Pons (tissue), 1 donor: ENCODE measurements at places on chromosomes 2 and 18.

DNA sequence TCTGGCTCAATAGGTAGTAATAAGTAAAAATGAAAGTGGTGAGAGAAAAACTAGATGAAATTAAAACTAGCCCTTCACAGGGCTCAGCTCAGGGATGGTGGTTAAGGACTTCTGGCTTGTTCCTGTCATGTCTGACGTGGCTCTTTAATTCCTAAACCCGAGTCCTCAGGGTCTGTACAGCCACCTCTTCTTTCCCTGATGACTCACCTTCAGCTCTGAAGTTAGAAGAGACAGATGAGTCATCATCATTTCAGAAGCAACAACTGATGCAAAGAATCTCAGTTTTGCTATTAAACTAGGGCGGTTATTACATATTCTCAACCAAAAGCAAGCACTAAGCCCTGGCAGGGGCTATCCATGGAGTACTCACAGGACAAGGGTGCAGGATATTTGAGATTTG lies 24.0 kb upstream of the ITGB6 start:
- DNase-seq = no peak

DNA sequence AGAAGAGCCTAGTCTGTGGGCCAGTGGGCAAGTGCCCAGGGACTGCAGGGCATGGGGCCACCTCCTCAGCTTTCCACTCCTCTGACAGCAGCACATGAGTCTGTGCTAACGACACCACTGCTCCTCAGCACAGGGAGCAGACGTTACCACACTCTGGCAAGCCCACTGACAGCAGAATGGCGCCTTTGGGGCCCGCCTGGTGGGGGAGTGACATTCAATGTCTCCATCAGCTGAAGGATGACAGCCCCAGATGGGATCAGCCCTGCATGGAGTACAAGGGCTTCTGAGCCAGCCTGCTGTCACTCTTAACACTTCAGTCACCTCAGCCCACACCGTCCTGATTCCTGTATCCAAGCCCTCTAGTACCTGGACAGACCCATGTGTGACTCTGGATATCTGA lies 149.4 kb upstream of the SMAD2 start:
- DNase-seq = no peak

DNA sequence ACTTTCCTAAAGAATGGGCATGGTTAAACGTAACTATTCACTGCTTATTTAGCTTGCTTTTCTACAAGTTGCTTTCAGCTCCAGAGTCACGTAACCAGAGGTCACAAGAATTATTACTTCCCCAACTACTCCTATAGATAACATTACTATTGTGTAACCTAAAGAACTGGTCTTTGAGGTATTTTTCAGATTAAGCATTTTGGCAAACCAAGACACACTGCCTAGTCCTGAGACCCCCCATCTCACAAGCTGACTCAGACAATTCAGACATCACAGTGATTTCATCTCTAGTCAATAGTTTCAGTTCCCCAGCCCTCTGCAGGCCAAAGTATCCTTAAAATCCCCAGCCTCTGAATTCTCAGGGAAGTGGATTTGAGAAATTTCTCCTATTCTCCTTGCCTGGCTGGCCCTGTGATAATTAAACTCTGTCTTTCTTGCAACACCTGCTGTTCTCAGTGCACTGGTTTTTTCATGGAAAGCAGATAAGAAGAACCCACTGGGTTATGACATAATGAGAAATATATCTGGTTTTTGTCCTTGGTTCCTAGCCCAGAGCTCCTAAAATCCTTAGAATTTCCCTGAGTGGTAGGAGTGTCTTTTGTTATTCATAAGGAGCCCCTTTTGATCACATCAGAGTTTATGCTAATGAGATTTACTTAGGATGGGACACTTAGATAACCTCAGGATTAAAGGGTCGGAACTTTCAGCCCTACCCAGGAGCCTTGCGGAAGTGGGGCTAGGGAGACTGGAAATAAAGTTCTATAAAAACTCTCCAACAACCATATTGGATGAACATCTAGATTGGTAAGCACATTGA lies 1310.8 kb upstream of the CHAC2 start:
- DNase-seq = no peak

GRCh38 chr2:36741188-36741837 lies 44.8 kb downstream of the VIT start:
- no peak for DNase-seq

DNA sequence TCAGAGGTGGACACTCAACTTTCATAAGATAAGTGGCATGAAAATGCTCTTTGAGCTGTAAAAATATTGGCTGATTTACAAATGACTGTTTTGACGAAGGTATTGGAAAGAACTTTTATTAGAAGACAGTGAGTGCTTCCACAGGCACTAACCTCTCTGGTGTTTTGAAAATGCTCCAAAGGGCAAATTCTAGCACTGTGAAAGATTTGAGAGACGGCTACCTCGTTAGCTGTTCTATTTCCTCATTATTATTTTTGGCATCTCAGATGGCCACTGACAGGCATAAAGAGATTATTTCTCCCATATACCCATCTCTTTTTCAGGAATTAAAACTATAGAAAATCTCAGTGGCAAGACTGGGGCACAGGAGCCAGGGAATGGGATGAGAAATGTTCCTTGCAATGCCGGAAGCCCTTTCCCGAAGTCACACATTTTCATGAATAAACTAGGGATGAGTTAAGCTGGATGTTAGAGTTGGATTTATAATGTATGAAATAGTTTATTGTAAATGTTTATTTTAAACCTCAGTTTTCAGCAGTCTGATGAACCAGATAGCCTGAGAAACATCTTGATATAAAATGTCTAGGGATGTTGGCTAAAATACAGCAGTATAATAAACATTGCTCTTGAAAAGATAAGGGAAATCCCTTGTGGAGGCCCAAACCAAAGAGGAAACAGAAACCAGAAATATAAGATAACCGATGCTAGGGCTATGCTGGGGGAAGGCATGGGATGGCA lies 175.7 kb downstream of the ASB1 start:
- DNase-seq = no peak

- DNase-seq = no peak
These were observed 2.9 kb downstream of the FBLN7 start for GRCh38 chr2:112140899-112141625.

DNA sequence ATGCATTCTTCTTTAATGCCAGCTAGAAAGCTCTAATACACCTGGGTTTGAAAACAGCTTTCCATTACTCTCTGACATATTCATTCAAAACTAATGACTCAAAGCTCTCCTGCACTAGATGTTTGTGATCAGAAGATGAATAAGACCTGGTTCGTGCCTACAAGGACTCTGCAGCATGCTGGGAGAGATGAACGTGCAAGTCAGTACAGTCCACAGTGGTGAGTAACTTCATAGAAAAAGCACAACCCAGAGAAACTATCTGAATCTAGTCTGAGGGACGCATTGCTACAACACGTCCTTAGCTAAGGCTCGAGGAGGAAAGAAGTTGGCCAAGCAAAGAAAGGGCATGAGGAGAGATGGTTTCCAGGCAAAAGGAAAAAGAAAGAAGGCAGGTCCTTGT lies 234.3 kb downstream of the OSR1 start:
- no peak for DNase-seq

GRCh38 chr2:11157296-11157695 lies 2.0 kb downstream of the SLC66A3 start:
- DNase-seq = no peak

DNA sequence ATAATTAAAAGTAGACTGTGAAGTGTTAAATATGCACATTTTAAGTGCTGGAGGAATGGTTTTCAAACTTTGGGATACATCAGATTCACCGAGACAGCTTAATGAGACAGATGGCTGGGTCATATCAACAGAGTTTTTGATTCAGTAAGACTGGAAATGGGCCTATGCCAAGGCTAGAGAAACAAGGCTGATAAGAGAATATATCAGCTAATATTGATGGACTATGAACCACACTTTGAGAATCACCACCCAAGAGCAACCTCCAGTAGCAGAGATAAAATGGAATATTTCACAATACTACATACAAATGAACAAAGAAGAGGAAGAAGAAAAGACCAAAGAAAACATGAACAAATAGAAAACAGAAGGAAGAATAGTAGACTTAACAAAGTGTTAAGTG lies 450.2 kb upstream of the KLHL29 start:
- no peak for DNase-seq

DNA sequence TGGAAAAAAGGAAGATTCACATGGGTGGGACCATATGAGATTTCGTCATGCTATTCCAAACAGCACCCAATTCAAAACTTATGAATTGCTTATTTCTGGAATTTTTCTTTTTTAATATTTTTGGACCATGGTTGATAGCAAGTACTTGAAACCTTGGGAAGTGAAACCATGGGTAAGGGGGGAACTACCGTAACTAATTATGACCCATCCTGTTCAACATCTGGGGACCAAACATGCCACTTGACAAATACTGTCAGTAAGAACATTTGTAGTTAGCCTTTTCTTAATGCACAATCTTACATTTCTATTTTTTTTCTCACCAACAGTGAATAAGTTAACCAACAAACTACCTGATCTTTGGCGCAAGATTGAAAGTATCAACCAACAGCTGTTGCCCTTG lies 105.7 kb upstream of the TTC39C start:
- DNase-seq = no peak
